ENCODE measurements at places on chromosomes 1 and 21.
A peak's percentile ranks its signal among the peaks of the same experiment; 100 is the strongest.

- DNase-seq = no peak
- H3K27ac ChIP-seq = no peak overlapping the region
- no peaks in the 10 kb centered on the region for H3K27me3 ChIP-seq
- no peaks in the 10 kb centered on the region for H3K4me1 ChIP-seq
These were observed 2.1 kb upstream of the DEGS1 start for GRCh38 chr1:224180783-224181452.

DNA sequence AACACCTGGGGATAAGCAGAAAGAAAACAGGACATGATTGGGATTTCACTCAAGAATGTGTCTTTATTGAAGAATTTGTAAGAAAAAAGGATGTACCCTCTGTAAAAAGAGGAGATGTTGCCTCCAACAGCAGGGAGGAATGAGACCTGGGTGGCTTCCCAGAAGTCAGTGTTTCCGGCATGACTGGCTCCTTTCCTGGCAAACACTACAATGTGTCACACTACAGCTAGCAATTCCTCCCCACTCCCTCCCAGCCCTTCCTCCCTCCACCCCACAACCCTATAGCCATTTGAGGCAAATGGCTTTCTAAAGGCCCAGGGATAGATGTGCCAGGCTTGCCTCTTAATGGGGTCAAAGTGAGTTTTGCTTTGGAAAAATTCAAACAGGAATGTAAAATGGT, 11.5 kb upstream of the COL8A2 start:
- no peaks in the 10 kb centered on the region for H3K4me1 ChIP-seq
- no peak overlapping the region for H3K27ac ChIP-seq
- DNase-seq = no peak
- peaks cover 6% of the 10 kb centered on the region for H3K36me3 ChIP-seq
- H3K27me3 ChIP-seq = no peaks in the 10 kb centered on the region

- peak overlapping the region; percentile 97 for H3K27ac ChIP-seq
- peaks cover 19% of the 10 kb centered on the region for H3K4me1 ChIP-seq
- peak overlapping the region; percentile 50 for H3K4me3 ChIP-seq
- H3K27me3 ChIP-seq = no peaks in the 10 kb centered on the region
- no peaks in the 10 kb centered on the region for H3K36me3 ChIP-seq
- peak; percentile 79 for DNase-seq
These were observed 650 bp downstream of the VANGL1 start for GRCh38 chr1:115642168-115643072.

DNA sequence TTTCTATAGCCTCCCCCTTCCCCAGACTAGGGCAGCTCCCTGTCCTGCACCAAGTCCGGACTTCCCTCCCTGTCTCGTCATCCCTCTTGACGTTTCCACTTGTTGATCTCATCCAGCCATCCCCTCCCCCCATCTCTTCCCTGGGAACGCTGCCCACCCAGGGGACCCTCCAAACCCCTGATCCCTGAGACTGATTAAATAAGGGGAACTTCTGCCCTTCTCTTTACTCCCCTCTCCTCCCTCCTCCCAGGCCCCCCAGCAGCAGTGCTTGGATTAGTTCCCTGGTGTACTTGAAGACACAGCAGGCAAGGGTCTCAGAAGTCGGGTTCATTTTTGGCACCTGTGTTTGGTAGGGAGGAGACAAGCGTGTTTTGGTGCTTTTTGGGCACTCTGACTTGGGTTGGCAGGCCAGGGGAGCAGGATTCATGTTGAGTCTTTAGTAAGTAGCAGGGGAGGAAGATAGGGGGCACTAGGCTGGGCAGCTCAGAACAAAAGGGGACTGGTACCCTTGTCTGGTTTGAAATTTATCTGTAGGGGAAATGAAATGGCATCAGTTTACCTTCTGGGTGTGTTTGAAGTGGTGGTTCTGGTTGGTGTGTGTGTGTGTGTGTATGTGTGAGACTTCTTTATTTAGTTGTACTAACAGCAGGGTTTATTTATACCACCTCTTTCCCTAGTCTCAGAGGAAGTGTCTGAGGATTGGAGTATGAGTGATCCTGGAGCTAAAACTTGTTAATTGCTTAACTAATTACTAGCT, 11.1 kb downstream of the VANGL2 start:
- no peaks in the 10 kb centered on the region for H3K27me3 ChIP-seq
- no peak for DNase-seq
- no peak overlapping the region for H3K27ac ChIP-seq
- H3K36me3 ChIP-seq = peaks cover 1% of the 10 kb centered on the region

- H3K4me1 ChIP-seq = no peaks in the 10 kb centered on the region
- no peak overlapping the region for H3K4me3 ChIP-seq
- no peaks in the 10 kb centered on the region for H3K36me3 ChIP-seq
- no peak for DNase-seq
- H3K27ac ChIP-seq = no peak overlapping the region
These were observed 69.9 kb upstream of the LPGAT1 start for GRCh38 chr1:211900441-211900840.

GRCh38 chr1:246428542-246429308, 78.4 kb downstream of the SMYD3 start:
- H3K4me3 ChIP-seq = no peak overlapping the region
- H3K36me3 ChIP-seq = no peaks in the 10 kb centered on the region
- H3K27me3 ChIP-seq = no peaks in the 10 kb centered on the region
- peak; percentile 42 for DNase-seq
- H3K4me1 ChIP-seq = no peaks in the 10 kb centered on the region

DNA sequence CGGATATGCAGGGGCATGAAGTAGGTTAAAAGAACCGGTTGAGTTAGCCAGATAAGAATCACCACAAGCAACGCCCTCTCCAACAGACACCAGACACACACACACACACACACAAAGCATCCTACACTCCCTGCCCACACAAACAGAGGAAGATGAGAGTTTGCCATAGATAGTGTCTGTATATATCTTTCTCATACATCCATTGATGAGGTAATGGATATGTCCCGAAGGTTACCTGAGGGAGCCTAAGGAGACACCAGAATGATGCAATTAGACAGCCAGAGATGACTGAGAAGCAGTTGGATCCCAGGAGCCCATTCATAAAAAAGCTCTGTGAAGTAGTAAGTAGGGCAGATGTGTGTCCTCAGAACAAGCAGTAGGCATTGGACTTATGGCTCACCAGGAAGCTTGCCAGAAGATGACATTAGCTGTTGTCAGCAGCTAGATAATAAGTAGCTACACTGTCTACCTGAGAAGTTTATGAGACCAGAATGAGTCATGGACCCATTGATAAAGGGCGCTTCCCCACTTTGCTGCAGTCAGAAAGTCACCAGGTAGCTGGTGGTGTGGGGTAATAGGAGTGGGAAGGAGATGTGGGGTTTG, 247.0 kb downstream of the KCNT2 start:
- H3K4me3 ChIP-seq = no peak overlapping the region
- no peaks in the 10 kb centered on the region for H3K4me1 ChIP-seq
- no peaks in the 10 kb centered on the region for H3K36me3 ChIP-seq

DNA sequence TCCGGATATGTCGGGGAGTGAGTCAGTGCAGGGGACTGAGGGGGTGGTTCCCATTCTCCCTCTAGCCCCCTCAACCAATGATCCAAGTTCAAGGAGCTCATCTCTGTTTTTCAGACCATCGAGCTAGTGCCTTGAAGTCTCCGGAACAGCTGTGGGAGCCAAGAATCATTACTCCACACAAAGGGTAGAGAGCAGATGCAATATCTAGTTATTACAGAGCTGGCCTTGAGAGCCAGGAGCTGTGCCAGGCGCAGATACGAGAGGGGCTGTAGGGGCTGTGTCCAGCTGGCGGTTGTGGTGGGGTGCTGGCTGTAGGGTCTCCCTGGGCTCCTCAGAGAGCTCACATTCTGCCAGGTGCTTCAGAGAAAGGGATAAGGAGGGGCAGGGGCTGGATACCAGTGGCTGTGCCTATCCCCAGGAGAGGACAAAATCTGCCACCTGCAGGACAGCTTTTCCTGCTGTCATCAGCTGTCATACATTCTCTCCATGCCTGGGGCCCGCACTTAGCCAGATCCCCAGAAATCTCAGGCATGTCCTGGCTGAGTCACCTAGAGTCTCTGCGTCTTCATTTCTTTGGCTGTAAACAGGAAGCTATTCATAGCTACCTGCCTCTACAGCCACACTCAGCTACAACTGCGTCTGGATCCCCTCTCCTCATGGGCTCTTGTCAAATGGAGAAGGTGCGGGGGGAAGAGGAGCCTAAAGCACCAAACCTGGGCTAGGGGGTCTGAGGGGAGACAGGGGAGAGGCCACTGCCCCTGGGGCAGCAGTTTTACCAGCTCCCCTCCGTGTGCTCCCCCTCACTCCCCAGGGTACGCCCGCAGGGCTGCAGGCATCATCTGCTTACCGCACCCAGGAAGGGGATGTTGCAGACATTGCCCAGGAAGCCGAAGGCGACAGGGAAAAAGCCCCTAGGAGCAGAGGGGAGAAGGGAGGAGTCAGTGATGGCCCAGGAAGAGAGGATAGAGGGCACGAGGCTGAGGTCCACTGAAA, 2.4 kb upstream of the KISS1 start:
- DNase-seq = peak; percentile 97
- H3K4me1 ChIP-seq = no peaks in the 10 kb centered on the region
- no peaks in the 10 kb centered on the region for H3K36me3 ChIP-seq
- no peak overlapping the region for H3K4me3 ChIP-seq
- H3K27ac ChIP-seq = no peak overlapping the region

- H3K4me3 ChIP-seq = no peak overlapping the region
- peaks cover 10% of the 10 kb centered on the region for H3K4me1 ChIP-seq
- DNase-seq = no peak
- no peaks in the 10 kb centered on the region for H3K27me3 ChIP-seq
- H3K36me3 ChIP-seq = no peaks in the 10 kb centered on the region
These were observed 20.6 kb upstream of the SELENON start for GRCh38 chr1:25779388-25779787.

DNA sequence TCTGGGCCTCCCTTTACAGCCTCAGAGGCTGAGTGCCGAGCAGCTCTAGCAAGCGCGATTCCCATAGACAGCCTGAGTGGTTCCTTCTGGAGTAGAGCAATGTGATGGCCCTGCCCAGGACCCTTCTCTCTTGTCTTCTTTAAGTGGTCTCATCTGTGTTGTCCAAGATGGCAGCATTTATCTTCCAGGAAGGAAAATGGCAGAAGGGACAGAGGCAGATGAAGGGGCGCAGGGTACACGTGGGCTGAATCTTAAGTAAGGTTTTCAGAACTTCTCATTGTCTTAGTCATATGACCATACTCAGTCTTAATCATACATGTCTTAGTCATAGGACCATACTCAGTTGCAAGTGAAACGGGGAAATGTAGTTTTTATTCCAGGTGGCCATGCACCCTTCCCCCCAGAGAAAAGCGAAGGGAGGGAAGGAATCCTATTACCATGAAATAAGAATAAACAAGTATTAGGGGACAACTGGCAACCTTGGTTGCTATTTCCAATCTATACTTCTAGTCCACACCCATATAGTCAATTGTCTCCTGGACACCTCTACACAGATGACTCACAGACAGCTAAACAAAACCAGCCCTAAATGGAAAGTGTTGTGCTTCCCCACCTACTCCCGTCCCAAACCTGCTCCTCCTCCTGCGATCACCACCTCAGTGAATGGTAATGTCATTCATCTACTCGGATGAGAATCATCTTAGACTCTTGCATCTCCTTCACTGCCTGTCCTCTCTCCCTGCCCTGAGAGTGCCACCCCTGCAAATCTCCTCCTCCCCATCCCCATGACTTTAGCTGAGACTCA, 13.3 kb downstream of the OVAAL start:
- DNase-seq = no peak
- no peak overlapping the region for H3K27ac ChIP-seq
- H3K4me1 ChIP-seq = no peaks in the 10 kb centered on the region
- H3K36me3 ChIP-seq = no peaks in the 10 kb centered on the region
- H3K27me3 ChIP-seq = no peaks in the 10 kb centered on the region

- no peaks in the 10 kb centered on the region for H3K27me3 ChIP-seq
- no peaks in the 10 kb centered on the region for H3K36me3 ChIP-seq
- DNase-seq = no peak
- no peaks in the 10 kb centered on the region for H3K4me1 ChIP-seq
These were observed 34.1 kb upstream of the NRIP1 start for GRCh38 chr21:15098908-15099307.

- H3K36me3 ChIP-seq = no peaks in the 10 kb centered on the region
- H3K27ac ChIP-seq = no peak overlapping the region
- no peak overlapping the region for H3K4me3 ChIP-seq
- H3K27me3 ChIP-seq = no peaks in the 10 kb centered on the region
- no peaks in the 10 kb centered on the region for H3K4me1 ChIP-seq
These were observed 90.2 kb downstream of the RUSC1 start for GRCh38 chr1:155410931-155411330.

GRCh38 chr1:221598122-221598521, 143.8 kb downstream of the DUSP10 start:
- no peaks in the 10 kb centered on the region for H3K27me3 ChIP-seq
- DNase-seq = peak; percentile 63
- no peak overlapping the region for H3K4me3 ChIP-seq
- no peaks in the 10 kb centered on the region for H3K36me3 ChIP-seq
- no peaks in the 10 kb centered on the region for H3K4me1 ChIP-seq
- H3K27ac ChIP-seq = no peak overlapping the region

- no peaks in the 10 kb centered on the region for H3K36me3 ChIP-seq
- peak overlapping the region; percentile 95 for H3K27ac ChIP-seq
- H3K4me3 ChIP-seq = peak overlapping the region; percentile 95
These were observed 601 bp downstream of the CEPT1 start for GRCh38 chr1:111140680-111140967.

DNA sequence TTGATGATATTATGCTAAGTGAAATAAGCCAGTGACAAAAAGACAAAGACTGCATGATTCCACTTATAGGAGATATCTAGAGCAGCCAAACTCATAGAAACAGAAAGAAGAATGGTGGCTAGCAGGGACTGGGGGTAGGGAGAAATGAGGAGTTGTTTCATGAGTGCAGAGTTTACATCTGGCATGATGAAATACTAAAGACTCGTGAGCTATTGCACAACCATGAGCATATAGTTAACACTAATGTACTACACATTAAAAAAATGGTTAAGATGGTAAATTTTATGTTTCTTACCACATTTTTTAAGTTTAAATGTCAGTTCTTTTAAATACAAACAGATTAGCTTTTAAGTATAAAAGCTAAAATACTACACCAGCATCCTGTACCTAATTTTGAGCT, 57.8 kb downstream of the ESRRG start:
- DNase-seq = no peak
- no peak overlapping the region for H3K27ac ChIP-seq
- no peak overlapping the region for H3K4me3 ChIP-seq
- no peaks in the 10 kb centered on the region for H3K36me3 ChIP-seq
- no peaks in the 10 kb centered on the region for H3K4me1 ChIP-seq

- no peaks in the 10 kb centered on the region for H3K27me3 ChIP-seq
- H3K27ac ChIP-seq = no peak overlapping the region
- no peaks in the 10 kb centered on the region for H3K36me3 ChIP-seq
- H3K4me3 ChIP-seq = no peak overlapping the region
- peaks cover 5% of the 10 kb centered on the region for H3K4me1 ChIP-seq
These were observed 99.1 kb downstream of the CLEC20A start for GRCh38 chr1:178397678-178398077.

- no peak overlapping the region for H3K27ac ChIP-seq
- peak; percentile 85 for DNase-seq
- H3K4me1 ChIP-seq = no peaks in the 10 kb centered on the region
- no peak overlapping the region for H3K4me3 ChIP-seq
These were observed 9.0 kb downstream of the PRDX1 start for GRCh38 chr1:45512641-45513054.

GRCh38 chr21:15084668-15085067, 19.9 kb upstream of the NRIP1 start:
- H3K4me1 ChIP-seq = no peaks in the 10 kb centered on the region
- no peak overlapping the region for H3K27ac ChIP-seq
- H3K36me3 ChIP-seq = no peaks in the 10 kb centered on the region

Measured in mesendoderm (in vitro differentiated cells).